CD4-positive, alpha-beta T cell treated with Interleukin-6 for 4 hours (primary cell): ENCODE measurements at places on chromosomes 2 and 18.

- no peak for DNase-seq
Measured at GRCh38 chr2:160941290-160941846, 218.9 kb upstream of the TANK start.

GRCh38 chr2:151289972-151290866 is 751 bp upstream of the NMI start:
- DNase-seq = peak; percentile 42

- no peak for DNase-seq
Measured at GRCh38 chr2:100641125-100641435, 78.3 kb downstream of the PDCL3 start.

DNA sequence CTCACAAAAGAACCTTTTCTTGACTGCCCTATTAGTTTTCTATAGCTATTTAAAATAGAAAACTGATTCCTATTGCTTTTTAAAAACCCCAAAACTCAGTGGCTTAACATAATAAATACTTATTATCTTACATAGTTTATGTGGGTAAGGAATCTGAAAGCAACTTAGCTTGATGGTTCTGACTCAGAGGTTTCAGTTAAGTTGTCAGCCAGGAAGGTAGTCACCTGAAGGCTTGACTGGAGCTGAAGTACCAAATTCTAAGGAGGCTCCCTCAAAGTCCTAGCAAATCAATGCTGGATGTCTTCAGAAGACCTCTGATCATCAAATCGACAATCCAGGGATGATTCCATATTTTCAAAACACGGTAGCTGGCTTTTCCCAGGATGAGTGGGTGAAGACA is 546.6 kb upstream of the CDH2 start:
- no peak for DNase-seq

DNA sequence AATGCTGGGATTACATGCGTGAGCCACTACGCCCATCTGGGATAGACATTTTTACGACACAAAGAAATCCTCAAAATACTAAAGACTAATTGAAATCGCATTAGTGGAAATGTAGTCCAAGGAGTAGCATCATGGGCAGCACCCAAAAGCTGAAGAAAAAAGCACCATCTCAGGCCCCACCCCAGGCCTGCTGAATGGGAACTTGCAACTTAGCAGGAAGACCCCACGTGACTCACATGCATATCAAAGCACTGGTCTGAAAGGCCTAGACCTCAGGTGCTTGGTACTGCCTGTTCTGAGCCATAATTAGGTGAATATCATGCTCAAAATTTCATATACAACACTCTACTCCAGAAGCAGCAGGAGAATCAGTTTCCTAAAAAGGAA is 28.9 kb downstream of the SPRED2 start:
- no peak for DNase-seq

DNA sequence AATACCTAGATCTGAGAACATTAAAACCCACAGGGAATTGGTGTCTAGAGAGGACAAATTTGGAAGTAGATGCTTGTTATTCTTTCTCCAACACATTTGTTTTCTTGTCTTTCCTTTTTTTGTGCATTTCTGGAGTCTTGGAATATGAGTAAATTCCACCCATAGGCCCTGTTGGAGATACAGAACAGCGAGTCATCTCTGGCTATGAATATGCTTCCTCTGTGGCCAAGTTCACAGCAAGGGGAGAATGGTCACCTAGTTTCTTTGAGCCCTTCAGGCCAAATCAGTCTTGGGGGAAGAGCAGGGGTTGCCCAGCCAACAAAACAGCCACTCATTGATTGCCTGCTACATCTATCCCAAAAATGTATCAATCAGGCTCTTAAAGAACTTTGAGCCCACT is 31.3 kb downstream of the SP140L start:
- no peak for DNase-seq
